ENCODE measurements at places on chromosomes 7 and 10.

- peak; percentile 67 for DNase-seq
These were observed 8.7 kb upstream of the ASB4 start for GRCh38 chr7:95476904-95477594.

- DNase-seq: no peak
These were observed 25.5 kb downstream of the VSIR start for GRCh38 chr10:71747551-71748523.

- no peak for DNase-seq
These were observed 25.5 kb downstream of the KLHDC10 start for GRCh38 chr7:130095812-130096211.

- peak; percentile 3 for DNase-seq
These were observed 61.6 kb downstream of the LHPP start for GRCh38 chr10:124522933-124523871.

DNA sequence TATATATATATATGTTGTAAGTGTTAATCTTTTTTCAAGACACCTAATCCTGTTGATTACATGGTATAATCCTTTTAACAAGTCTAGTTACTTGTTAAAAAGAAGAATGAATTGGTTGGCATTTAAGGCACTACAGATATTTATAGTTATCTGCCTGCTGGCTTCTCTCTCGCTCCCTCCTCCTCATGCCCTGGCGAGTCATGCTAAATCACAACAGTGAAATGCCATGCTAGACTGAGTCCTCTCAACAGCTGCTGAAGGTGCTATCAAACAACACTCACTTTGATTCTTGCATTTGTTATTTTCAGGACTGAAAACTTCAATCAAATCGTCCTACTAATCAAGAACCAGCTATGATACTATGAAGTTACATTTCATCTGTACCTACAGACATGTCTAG lies 15.4 kb downstream of the NRAP start:
- no peak for DNase-seq

DNA sequence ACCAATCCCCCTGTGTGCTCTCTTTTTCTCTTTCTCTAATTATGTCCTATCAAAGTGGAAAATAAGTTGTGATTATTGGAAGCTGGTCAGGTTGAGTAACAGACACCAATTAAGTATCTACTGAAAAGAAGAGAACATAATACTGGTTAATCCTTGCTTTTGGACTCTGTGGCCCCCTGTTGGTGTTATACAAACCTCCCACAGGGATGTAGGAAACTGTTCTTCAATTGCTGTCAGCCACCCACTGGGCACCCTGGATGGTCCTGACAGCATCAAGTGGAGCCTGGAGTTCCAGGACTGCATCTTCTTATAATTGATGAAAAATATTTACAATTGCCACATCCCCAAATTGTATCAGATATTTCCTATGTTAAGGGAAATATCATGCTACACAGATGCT lies 939.7 kb downstream of the KCNMA1 start:
- no peak for DNase-seq

- DNase-seq: no peak
These were observed 181.3 kb downstream of the C7orf25 start for GRCh38 chr7:42730586-42730985.

- peak; percentile 57 for DNase-seq
These were observed 18.5 kb upstream of the FAM133B start for GRCh38 chr7:92608380-92609322.

GRCh38 chr7:149456506-149457421 lies 4.1 kb downstream of the ZNF777 start:
- DNase-seq: no peak

DNA sequence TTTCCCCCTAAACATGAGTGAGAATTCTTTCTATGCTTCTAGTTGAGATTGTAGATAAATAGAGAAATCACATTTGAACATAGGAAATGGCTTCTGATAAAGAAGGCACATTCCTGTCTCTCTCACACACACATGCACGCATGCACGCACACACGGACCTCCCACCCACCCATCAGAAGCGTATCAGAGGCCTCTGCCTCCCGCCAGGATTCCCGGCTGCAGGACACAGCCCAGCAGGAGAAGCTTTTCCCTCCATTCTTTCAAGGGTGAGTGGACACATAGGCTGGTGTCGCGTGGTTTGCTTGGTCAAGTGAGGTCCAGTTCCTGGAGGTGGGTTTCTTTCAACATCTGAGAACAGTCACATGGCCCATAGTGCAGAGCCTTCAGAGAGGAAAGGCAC lies 34.2 kb downstream of the KLF6 start:
- no peak for DNase-seq

- DNase-seq: no peak
These were observed 127.8 kb downstream of the TMEM26 start for GRCh38 chr10:61325223-61325960.

GRCh38 chr10:19638182-19638895 lies 177.9 kb upstream of the PLXDC2 start:
- DNase-seq: no peak

DNA sequence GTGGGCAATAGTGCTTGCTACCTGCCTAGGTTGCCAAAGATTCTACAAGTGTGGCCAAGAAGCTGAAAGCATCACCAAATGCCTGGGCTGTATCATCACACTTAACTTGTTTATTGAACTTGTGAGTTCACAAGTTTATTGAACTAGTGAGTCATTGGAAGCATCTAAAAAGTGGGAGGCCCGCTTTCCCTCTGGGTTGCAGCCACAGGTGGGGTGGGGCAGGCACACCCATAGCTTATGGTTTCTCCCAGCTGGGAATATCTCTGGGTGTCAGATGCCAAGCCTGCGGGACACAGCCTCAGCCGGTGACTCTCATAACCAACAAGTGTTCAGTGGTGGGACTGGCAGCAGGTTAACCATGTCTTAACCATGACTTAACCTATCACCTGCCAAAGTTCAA lies 145.9 kb upstream of the FAM13C start:
- no peak for DNase-seq

GRCh38 chr7:29292886-29293658 lies 98.5 kb downstream of the CHN2 start:
- no peak for DNase-seq

- no peak for DNase-seq
These were observed 36.9 kb downstream of the AKR1B1 start for GRCh38 chr7:134422008-134422407.

- no peak for DNase-seq
These were observed 26.3 kb upstream of the COMTD1 start for GRCh38 chr10:75261813-75262705.

DNA sequence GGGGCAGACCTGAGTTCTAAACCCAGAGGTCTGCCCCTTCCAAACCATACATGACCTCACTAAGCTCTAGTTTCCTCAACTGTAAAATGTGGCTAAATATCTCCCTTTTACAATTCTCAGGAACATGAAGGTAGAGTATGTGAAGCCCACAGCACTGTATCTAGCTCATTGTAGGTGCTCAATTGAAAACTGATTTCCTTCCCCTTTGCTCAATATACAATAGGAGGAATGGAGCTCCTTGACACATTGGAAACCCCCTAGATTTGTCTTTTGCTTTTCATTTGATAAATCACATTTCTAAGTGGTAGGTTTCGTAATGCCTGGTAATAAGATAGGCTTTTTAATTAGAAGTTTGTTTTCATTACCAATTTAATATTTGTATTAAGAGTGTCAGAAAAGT lies 153.3 kb downstream of the ARID5B start:
- DNase-seq: no peak

DNA sequence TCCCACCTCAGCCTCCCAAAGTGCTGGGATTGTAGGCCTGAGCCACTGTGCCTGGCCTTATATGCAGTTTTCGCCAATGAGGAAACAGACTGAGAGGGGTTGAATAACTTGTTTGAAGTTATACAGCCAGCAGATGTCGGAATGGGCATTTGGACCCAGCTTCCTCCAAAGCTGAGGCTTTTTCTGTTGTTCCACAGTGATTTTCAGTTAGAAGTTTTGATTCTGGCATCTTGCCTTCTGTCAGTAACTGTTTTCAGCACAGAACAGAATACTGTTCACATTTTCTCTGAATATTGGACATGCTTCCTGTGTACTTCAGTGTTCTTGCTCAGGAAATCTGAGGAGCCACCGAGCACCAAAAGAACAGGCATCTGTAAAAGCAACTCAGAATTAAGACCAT lies 287.2 kb downstream of the CAMK1D start:
- DNase-seq: no peak

DNA sequence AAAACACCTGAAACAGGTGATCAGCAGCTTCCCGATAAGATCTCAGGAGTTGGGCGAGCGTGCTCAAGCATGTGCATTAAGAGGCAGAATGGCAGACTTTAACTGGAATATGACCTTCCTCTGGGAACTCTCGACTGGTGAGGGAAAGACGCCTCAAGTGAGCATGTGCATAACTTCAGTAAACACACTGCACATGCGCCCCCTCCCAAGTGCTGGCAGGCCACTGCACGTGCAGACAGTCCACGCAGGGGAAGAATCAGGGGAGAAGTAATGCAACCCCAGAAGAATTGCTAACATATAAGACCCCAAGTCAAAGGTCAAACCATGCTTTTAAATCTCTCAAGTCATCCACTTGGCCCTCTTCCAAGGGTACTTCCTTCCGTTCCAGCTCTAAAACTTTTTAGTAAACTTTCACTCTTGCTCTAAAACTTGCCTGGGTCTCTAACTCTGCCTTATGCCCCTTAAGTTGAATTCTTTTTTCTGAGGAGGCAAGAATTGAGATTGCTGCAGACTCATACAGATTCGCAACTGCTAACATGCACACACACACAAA lies 541.0 kb downstream of the TNS3 start:
- no peak for DNase-seq

DNA sequence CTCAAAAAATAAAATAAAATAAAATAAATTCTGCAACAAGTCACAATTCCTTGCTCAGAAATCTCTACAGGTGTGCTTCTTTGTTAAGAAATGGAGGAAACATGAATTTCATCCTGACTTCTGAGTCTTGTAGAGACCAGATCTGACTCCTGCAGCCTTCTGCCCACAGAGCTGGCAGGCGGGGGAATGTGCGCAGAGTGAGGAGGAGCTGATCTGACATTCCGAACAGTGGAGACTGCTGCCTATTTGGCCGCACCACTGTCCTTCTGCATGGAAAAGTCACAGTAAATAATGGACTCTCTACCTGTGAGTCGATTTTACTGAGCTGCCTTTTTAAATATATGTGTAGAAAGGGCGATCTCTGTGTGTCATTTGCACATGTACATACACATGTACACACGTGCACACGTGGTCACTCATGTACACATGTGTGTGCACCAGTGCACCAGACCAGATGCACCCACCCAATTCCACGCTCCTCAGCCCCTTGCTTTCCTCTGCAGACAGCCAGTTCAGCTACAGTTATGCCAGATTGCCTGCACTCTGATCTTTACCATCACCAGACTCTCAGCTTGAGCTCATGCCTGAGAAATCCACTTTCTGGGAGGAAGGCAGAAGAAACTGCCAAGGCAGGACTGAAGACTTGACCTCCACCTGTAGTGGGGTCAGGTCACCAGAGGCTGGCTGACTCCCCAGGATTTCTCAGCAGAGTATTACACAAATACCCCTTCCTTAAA lies 54.9 kb downstream of the IKZF1 start:
- no peak for DNase-seq

- DNase-seq: no peak
These were observed 18.4 kb downstream of the CYP2C19 start for GRCh38 chr10:94780844-94781243.

DNA sequence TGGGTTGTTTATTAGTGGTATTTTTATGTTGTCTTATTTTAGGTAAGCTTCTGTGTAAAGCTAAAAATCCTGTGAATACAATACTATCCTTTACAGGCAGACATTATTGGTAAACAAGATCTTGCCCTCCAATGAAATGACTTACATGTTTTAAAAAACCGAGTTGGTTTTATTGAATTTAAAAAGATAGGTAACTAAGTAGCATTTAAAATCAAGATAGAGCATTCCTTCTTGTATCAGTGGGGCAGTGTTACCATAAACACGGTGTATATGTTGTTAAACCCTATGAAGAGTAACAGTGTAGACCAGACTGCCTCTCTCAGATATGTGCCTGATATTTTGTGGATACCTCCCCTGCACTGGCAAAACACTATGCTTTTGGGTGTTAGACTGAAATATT lies 81.0 kb downstream of the SNX10 start:
- DNase-seq: no peak

GRCh38 chr7:92880212-92881090 lies 44.1 kb upstream of the CDK6 start:
- no peak for DNase-seq

- peak; percentile 40 for DNase-seq
These were observed 54.2 kb downstream of the TRIL start for GRCh38 chr7:28903730-28904577.

DNA sequence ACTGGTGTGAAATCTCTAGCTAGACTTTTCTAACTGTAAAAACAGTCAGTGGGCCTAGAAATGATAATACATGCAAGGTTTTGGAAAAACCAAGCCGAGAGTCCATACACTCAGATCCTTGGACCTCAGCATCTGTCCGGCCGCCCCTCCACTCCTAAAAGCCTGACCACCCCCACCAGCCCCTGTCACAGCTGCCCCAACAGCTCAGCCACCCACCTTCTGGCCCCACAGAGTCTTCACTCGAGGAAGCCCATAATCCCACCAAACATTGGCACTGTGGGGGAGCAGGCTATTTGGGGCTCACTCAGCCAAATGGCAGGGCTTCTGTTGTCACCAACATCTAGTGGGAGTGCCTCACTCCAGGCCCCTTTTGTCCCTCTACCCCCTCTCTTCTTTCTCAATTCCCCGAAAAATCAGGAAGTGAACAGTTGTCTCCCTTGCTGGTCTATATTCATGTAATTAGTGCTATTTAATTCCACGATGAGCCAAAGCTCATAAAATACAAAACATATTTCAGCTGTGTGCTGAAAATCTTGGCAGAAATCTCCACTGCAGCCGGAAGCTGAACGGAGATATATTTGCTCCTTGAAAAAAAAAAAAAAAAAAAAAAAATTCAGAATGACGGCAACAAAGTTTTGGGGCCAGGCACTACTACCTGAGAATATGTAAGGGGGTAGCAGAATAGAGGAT lies 55.5 kb downstream of the PLXNA4 start:
- no peak for DNase-seq

DNA sequence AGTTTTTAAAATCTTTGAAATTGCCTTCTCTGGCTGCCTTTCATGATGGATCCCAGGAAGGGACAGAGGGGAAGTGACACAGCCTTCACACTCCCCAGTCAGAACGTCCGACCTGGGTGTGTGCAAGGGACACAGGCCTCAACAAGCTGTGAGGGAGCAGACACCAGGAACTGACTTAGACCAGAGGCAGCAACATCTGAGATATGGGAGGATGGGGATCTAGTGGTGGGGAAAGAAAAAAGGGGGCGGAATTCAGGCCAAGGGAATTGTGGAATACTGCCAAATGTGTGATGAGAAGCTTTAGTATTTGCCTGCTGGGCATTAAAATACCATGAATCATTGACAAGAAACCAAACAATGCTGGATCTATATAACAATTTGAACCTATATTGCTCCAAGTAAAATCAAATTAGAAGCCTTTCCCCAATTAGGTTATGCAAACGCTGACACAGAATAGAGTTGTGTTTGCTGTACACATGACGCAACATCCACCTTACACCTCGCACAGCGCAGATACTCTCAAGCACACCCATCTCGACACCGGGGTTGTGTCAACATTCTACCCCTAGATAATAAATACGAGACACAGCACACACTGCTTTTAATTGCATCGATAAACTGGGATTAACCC lies 17.2 kb upstream of the MNX1 start:
- peak; percentile 42 for DNase-seq

All from NCI-H774 (cell line).